ENCODE measurements at places on chromosomes 5 and 9. TPM values are rescaled to one million over a fixed set of nuclear protein-coding genes. Genes with fewer than 3 reads are reported as not detected.

CCDC180 gene
- 7.5 TPM for total RNA-seq

CDC20B gene
- not detected for total RNA-seq

EQTN gene
- total RNA-seq, result 0.44 TPM

ELAVL2 gene
- 0.29 TPM for total RNA-seq

KIF4B gene
- not detected for total RNA-seq

CDH9 gene
- total RNA-seq, result not detected

THBS4 gene
- 2.8 TPM for total RNA-seq

SLC6A18 gene
- not detected for total RNA-seq

CLPTM1L gene
- total RNA-seq, result 73.4 TPM

FAXDC2 gene
- 15.0 TPM for total RNA-seq

STRBP gene
- 29.8 TPM for total RNA-seq
